ENCODE measurements at places on chromosomes 3 and 15.

DNA sequence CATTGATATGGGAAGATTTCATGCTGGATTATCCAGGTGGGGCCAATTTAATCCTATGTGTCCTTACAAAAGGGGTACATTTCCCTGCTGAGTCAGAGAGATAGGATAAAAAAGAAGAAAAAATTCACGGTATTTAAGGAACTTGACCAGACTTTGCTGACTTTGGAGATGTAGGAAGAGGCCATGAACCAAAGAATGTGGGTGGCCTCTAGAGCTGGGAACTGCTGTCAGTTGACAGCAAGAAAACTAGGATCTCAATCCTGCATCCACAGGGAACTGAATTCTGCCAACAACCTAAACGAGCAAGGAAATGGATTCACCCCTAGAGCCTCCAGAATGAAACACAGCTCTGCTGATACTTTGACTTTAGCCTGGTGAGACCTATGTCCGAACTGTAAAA lies 148.1 kb upstream of the SLC24A5 start:
- no peak for DNase-seq

DNA sequence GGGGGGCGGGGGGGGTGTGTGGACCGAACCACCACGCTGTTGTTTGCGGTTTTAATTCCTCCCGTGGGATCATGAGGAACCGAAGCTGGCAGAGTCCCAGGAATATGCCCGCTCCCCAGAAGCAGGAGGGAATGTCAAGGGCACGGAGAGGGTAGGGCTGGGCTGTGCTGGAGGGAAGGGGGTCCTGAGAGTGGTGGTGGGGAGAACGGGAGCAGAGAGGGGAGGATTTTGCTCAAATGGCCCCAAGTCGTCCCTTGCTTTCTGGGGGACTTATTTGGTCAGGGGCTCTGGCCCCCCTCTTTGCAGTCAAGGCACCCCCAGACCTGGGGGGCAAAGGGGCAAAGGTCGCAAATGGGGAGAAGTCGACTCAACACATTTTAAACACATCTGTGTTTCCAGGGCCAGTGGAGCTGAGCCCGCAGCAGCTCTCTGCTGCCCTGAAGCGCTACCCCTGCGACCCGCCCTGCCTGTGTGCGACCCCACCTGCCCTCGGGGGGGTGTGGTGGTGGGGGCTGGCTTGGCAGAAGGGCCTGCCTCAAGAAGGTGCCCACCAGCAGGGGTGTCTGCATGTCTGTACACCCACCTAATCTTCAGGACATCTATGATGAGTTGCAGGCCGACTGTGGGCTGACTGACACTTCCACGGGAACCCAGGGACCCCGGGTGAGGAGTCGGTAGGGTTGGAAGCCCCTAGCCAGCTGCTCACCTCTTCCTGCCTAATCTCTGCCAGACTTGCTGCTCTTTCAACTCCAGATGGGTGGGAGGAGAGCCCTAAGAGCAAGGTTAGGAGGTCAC lies 602 bp upstream of the ATP2B2 start:
- DNase-seq = no peak

GRCh38 chr15:25990220-25990619 lies 127.1 kb upstream of the ATP10A start:
- no peak for DNase-seq

DNA sequence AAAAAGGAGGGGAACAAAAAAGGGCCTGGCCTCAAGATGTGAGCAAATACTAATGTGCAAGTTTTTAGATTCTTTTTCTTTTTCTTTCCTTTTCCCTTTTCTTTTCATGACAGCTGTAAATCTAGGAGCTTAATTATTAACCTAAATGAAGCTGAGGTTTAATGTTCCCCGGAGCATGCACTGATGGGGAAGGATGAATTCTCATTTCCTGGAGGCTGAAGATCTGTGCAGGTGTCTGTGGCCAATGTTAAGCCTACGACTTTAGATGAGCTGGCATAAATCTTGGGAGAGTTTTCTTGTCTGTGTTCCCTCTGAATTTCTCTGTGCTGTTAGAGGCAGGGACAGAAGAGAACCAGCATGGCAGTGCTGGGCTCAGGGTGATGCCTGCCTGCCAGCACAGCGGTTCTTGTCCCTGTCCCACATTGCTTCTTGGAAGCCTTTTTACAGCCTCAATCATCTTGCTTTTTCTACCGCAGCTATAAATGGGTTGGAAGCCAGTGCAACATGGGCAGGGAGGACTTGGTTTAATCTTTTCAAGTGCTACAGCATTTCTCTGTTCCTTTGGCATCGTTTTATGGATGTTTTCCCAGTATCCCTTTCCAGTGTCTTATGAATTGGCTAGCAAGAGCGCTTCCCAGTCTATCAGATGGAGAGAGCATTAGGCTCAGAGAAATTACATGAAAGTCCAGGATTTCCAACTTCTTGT lies 119.1 kb downstream of the ATG7 start:
- DNase-seq = no peak

DNA sequence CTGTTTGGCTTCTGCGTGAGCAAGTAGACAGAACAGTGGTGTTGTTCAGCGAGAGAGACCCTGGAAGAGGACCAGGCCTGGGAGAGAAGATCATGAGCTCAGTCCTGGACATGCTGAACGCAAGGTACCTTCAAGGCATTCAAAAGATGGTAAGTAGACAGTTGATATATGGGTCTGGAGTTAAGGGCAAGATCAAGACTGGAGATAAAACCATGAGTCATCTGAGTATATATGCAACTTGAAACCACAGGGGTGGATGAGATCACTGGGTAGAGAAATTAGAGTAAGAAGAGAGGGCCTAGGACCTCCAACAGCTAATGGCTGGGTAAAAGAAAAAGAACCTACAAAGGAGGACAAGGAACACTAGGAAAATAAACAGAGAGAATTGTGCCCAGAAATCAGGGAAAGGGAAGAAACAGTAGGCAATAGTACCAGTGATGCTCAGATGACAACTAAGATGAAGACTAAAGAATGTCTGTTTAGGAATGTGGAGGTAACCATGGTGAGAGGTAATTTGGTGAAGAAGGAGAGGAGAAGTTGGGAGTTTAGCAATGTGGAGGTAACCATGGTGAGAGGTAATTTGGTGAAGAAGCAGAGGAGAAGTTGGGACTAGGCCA lies 343.2 kb upstream of the ADAMTS9 start:
- no peak for DNase-seq

DNA sequence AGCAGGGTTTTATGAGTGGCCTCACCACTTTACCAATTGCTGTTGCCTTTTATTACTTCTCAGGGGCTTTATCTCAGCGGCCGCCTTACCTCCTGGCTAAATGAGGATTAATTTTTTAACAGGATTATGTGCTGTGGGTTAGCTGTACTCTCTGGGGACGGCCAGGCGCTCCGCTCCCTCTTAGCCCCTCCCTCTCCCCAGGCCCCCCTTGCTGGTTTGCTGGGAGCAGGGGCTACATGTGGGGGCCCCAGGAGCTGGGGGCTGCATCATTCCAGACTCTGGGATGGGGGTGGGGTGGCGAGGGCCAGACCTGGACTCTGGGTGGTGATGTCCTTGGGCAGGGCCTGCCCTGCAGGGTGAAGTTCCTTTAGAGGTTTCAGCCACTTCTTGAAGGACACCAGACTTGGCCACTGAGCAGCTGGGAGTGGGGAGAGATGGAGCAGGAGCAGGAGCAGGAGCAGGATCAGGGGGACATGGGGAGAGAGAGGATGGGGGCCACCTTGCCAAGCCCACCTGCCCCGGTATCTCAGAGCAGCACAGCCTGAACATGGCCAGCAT lies 196.1 kb downstream of the GOLGA6L6 start:
- no peak for DNase-seq

DNA sequence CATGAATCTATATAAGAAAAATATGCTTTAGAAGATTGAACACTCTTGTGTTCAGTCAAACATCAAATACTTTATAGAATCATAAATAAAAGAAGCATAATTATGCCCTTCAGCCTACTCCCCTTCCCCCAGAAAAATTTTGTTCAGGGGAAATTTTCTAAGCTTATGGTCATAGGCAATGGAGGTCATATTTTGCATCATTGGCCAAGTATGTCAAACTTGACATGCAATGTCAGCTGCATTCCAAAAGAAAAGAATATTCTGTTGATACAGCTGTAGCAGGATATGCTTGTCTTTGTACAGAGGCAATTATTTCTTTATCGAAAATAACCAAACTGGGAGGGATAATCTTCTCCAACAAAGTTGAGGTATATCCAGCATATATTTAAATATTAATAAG lies 328.2 kb downstream of the ZIC1 start:
- no peak for DNase-seq

- DNase-seq = no peak
These were observed 732.4 kb upstream of the GBE1 start for GRCh38 chr3:82493858-82494257.

DNA sequence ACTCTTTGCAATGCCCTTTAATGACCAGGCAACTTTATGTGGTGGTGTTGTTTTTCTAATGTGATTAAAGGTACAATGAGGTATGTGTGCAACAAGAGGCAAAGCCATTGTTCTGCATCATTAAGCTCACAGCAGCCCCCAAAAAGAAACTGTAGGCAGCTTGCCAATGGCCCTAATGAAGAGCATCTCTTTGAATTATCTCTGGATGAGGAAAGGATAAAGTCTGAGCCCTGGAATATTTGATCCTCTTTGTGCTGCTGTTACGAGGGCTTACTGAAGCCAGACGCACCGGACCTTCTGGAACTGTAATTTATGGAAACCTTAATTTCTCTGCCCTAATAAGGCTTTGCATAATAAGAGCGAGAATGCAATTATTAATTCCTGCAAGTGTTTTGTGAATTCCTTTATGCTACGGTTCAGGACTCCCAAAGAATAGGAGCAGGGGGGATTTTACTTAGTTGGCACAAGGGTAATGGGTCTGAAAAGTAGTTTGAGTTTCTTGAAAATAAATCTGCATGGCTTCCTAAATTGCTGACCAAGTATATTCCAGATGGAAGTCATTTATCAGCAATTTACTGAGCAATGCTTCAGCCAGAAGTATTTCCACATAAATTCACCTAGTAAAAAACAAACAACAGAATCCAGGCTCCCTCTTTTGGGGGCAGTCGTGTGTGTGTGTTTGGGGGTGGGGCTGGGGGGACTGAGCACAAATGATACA lies 193.4 kb downstream of the PDZRN3 start:
- no peak for DNase-seq

DNA sequence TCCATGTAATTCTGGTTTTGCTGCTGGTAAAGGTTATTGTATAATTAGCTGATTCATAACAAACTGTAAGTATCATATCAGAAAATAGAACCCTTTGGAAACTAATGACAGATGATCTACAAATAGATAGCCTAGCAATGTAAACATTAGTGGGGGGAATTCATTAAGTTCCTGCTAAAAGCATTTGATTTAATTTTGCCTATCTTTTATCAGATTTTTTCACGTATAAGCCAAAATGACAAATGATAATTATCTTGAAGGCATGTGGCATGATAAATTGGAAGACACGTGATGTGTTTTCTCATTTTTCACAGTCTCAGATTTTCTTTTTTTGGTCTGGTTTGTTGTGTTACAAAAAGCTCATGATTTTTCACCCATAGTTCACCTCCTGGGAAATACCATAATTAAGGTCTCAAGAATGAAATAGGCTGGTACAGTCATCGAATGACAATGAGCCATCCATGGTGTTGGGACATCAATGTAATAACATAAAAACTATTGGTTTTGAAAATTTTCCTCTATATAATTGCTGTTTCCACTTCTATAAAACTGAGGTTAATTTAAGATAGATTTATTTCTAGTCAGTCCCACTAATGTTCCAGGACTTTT lies 325.9 kb upstream of the TBL1XR1 start:
- DNase-seq = no peak

DNA sequence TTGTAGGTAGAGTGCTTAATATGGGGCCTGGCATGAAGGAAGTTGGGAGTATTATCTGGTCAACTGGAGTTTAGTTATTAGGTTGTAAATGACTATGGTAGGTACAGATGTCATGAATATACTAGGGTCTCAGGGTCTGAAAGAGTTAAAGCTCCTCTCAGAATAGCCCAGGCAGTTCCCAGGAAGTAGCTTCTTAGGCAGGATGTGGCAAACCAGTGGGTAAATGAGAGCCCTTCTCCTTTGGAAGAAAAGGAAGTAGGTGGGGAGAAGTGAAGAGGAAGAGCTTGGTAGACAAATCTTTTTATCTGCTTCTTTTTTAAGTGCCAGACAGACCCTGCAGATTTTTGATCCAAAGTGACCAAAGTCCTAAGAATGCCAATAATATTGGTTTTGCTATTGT lies 24.5 kb downstream of the MAP2K1 start:
- DNase-seq = no peak

DNA sequence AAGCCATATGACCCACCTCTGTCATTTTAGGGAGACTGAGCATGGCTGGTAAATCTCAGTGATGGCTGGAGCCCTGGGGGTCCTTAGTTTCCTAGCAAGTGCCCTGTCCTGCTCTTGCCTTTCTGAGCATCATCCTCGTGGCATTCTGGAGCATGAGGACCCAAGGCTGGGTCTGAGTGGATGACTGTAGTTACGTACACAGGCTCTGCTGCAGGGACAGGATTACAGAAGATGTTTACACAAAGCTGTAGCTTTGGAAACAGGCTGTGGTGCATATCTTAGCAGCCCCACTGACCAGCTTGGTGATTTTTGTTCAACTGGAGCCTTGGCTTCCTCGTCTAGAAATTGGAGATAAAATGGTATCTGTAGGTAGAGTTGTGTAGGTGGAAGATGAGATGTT lies 272.9 kb upstream of the CTDSPL start:
- no peak for DNase-seq

- peak; percentile 42 for DNase-seq
These were observed 578.8 kb downstream of the ROBO2 start for GRCh38 chr3:77618686-77619085.

- no peak for DNase-seq
These were observed 20.3 kb downstream of the PDZRN3 start for GRCh38 chr3:73604451-73604850.

GRCh38 chr3:15495461-15496340 lies 25.8 kb downstream of the COLQ start:
- DNase-seq = no peak

GRCh38 chr15:99368743-99369142 lies 117.5 kb downstream of the LRRC28 start:
- DNase-seq = no peak

- no peak for DNase-seq
These were observed 102.4 kb downstream of the RAB11A start for GRCh38 chr15:65971741-65971995.

DNA sequence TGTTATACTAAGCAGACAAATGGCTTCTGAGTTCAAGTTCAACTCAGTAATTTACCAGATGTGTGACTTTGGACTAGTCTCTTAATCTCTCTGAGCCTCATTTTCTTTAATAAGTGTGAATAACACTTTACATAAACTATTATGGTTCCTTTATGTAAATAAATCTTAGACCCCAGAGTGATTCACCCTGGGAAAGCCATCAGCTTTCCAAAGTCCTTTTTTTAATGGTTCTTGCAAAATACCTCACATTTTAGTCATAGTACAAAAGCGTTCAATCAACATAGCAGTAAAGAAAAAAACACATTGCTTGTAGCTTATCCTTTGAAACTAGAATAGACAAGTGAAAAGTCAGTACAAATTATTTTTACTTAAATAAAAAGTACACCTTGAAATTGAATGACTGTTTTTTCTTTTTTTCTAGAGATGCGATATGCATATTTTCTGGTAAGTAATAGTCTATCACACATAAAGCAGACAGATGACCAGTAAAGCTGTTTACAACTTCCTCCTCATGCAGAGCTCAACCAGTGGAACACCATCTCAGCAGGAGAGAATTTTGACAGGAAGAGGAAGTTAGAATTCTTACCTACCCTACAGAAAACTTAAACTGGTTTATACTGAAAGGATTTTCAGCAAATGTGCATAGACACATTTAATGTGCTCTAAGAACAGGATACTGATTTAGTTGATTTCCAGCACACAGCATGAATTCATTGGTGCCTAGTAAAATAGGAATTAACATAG lies 123.0 kb upstream of the AGBL1 start:
- no peak for DNase-seq

All from fibroblast of the conjunctiva (primary cell).